Lung (tissue), 17 donors: ENCODE measurements at places on chromosomes 1 and 21. TPM values are rescaled to one million over a fixed set of nuclear protein-coding genes. Genes with fewer than 3 reads are reported as not detected.
A peak's percentile ranks its signal among the peaks of the same experiment; 100 is the strongest.

Gene DIRAS3
- 3.5 TPM for total RNA-seq

DNA sequence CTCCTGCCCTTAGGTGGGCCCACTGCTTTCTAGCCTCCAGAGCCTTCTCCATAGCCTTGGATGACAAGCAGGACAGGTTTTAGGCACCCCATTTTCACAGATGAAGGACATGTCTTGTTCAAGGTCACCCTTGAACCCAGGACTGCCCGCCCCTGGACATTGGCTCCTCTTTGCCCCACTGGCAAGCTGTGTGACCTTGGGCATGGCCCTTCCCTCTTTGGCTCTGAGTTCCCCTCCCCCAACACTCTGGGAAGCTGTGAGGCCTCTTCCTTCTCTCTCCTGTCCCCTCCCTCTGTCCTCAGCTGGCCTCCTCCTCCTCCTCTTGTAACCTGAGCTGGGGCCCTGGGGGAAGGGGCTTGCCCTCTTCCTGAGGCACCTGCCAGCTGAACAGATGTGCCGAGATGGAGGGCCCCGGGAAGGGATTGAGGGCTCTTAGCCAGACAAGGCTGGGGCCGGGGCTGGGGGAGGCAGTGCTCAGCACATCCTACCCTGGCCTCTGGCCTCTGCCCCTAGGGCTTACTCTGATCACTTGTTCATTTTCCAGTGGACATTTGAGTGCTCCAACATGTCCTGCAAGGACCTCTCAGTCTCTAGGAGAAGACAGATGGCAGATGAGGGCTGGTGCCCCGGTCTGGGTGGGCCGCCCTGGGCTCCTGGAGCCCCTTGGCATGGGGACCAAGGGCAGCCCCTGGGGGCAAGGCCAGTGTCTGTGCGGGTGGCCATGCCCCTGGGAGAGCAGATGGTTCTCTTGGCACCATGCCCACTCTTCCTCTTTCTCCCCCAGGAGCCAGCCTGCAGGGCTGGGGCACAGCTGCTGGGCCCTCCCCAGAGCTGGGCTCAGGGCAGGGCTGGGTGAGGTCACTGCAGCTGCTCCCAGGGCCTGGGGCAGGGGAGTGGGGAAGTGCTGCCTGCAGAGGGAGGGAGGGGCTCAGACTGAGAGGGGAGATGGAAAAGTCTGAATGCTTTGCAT, 10.7 kb downstream of the FOXO6 start:
- DNase-seq: no peak

DNA sequence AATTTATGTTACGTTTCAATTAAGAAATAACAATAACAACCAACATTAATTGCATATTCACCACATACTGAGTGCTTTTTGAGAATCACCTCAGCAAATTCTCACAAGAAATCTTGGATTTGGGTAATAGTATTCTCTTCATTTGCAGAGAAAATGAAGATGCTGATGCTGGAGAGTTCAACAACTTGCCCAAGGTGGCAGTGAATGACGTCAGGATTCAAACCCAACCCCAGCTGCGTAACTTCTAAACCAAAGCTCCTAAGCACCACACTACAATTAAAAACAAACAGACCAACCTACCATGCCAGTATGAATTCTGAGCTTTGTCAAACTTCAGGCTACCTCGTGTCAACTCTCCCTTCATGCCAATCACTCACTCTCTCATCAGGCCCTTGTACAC, 46.7 kb upstream of the GJB5 start:
- DNase-seq: no peak

GRCh38 chr1:205246351-205247119, 18.8 kb downstream of the TMCC2 start:
- DNase-seq: peak; percentile 47

GRCh38 chr1:150708595-150708994, 11.6 kb upstream of the GOLPH3L start:
- no peak for DNase-seq
